ENCODE measurements at places on chromosomes 12 and 14. TPM values are rescaled to one million over a fixed set of nuclear protein-coding genes. Genes with fewer than 3 reads are reported as not detected.

- DNase-seq, result peak; percentile 58
Measured at GRCh38 chr12:112524676-112525425, 106.1 kb downstream of the PTPN11 start.

GRCh38 chr14:92728759-92729364 is 19.6 kb downstream of the LGMN start:
- DNase-seq, result peak; percentile 76

GRCh38 chr12:20024194-20024593 is 344.1 kb upstream of the PDE3A start:
- DNase-seq, result no peak

SMIM41 gene
- not detected for total RNA-seq

All from Daoy (cell line).